ENCODE measurements at places on chromosomes 1 and 21.

DNA sequence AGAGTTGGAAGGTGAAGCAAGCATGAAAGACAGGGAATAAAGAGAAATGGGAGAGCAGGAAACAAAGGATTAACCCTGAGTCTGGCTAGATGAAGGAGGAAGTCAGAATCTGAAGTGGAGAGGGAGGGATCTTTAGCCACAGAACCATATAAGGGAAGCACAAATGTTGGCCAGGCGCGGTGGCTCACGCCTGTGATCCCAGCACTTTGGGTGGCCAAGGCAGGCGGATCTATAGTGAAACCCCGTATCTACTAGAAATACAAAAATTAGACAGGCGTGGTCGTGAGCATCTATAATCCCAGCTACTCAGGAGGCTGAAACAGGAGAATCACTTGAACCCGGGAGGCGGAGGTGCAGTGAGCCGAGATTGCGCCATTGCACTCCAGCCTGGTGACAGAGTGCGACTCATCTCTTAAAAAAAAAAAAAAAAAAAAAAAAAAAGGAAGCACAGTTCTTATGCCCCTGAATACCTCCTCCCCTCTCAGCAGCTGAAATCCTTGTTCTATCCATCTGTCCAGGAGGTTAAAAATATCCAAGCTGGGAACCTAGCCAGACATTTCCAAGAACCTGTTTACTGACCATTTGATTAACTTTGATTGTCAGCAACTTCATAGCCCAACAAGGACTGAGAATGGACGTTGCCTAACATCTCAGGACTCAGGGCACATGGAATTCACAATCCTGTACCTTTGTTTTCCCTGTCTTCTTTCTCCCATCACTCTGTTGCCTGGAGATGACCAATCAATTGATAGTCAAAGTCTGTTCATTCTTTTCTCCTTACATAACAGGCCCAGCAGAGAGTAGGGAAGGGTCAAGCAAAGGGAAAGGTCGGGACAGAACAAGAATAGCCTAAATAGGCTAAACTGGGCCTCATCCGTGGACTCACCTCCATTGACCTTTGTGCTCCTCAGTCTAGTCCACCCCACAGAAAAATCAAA is 10.6 kb downstream of the TXNIP start:
- no peak for DNase-seq

GRCh38 chr21:46149205-46149901 is 6.0 kb downstream of the FTCD start:
- DNase-seq: no peak

- no peak for DNase-seq
These were observed 1.2 kb downstream of the DHRS3 start for GRCh38 chr1:12616709-12617373.

DNA sequence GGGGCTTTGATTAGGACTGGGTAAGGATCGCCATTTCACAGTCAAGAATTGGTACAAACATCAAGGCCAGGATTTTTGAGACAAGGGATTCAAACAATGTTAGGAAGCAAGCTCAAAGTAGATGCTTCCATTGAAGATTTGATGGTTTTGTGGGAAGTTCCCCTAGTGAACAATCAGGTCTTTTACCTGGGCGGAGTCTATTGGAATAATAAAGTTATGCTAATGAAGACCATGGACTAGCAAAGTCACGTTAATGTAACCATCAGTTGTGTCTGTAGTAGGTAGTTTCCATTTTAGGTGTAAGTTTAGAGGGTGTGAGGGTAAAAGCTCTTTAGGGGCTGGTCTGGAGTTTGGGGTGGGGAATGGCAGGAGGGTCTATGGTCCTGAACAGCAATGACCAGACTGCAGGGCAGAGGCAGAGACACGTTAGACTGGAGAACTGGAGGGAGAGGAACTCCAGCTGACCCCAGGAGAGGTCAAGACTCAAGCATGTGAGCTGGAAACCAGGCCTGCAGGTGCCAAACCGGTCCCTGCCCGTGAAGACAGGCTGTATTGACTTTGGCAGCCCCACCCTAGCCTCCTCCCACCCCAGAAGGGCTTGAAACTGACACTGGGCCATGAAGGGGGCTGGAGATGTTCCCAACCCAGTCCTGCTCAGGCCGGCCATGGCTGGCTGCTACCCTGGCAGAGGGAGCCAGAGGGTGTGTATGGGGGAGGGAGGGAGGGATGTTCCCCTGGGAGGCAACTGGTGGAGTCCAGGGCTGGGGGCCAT is 36.0 kb upstream of the GPR37L1 start:
- no peak for DNase-seq

GRCh38 chr1:53520481-53520880 is 61.3 kb downstream of the DMRTB1 start:
- no peak for DNase-seq

GRCh38 chr21:39118061-39118460 is 65.2 kb downstream of the PSMG1 start:
- no peak for DNase-seq

- DNase-seq: no peak
These were observed 906 bp upstream of the ADARB1 start for GRCh38 chr21:45073301-45074047.

DNA sequence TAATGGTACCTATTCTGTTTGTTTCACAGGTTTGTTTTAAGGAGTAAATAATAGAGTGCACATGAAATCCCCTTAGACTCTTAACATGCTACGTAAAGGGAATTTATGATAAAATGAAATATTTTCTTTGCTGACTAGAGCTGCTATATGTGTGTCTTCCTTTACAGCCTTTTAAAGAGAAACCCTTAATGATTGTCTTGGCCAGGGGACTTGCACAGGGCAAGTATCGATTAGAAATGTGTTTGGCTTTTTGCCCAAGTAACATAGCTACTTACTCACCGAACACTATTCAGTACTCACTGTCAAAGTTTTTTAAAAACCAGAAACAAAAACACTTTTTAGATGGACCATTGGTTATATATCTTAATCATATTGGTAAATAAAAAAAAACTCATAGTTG is 71.3 kb upstream of the KIAA1614 start:
- DNase-seq: no peak
